Bladder microvascular endothelial cell (primary cell): ENCODE measurements at places on chromosomes 1 and 21. TPM values are rescaled to one million over a fixed set of nuclear protein-coding genes. Genes with fewer than 3 reads are reported as not detected.

The PAFAH2 gene
- total RNA-seq: 3.6 and 17.9 TPM in 2 replicates

The MPL gene
- 0.06 TPM in 1 of 2 replicates, not detected in the other for total RNA-seq

The ASH1L gene
- 10.7 and 32.1 TPM in 2 replicates for total RNA-seq

The ADORA3 gene
- total RNA-seq: 0.16 TPM in 1 of 2 replicates, not detected in the other

The LAMTOR5 gene
- total RNA-seq: 36.8 and 36.9 TPM in 2 replicates

The COL6A1 gene
- 9.9 and 25.9 TPM in 2 replicates for total RNA-seq
